Urinary bladder (tissue), 4 donors: ENCODE measurements at places on chromosomes 3 and 15.
A peak's percentile ranks its signal among the peaks of the same experiment; 100 is the strongest.

GRCh38 chr3:138673641-138674530, 65.3 kb downstream of the FAIM start:
- DNase-seq: no peak

DNA sequence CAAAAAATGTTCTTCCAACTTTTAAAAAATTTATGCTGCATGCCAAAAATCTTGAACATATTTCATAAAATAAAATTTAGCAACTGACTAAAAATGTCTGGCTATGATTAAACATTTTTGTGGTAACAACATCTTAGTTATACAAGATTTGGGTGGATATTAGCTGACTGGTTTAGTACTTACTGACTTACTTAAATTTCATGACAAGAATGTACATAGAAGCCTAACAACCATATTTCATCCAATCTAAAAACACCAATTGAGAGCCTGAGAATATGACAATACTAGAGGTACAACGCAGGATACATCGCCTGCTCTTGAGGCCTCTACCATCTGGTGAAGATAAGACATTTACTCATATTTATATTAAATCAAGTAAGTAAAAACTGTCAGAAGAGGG, 34.6 kb downstream of the GNB4 start:
- no peak for DNase-seq

GRCh38 chr15:80401456-80401855, 2.7 kb upstream of the ARNT2 start:
- no peak for DNase-seq

GRCh38 chr15:80970658-80971057, 19.0 kb downstream of the MESD start:
- DNase-seq: no peak

- DNase-seq: no peak
Observed at GRCh38 chr15:80533790-80534333, 129.7 kb downstream of the ARNT2 start.

- no peak for DNase-seq
Observed at GRCh38 chr15:75149867-75150709, 51.6 kb upstream of the C15orf39 start.

GRCh38 chr3:53318522-53318921, 28.8 kb downstream of the DCP1A start:
- no peak for DNase-seq

- no peak for DNase-seq
Observed at GRCh38 chr3:49410066-49410845, 1.5 kb downstream of the RHOA start.

DNA sequence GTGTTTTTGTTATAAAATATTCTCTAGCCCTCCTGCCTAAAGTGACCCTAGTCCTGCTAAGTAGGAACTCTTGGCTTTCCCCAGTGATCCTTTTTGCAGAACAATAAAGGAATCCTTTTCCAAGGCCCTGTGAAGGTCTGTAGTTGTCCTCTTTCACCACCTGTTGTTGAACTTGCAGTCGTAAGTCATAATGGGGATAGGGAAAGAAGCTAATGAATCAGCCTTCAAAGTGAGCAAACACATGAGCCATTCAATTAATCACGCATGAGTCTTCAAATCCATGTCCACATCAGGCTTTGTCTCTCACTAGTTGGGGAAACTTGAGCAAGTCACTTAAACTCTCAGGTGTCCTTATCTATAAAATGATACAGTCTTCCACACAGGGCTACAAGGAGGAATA, 27.6 kb downstream of the ZNF860 start:
- no peak for DNase-seq

DNA sequence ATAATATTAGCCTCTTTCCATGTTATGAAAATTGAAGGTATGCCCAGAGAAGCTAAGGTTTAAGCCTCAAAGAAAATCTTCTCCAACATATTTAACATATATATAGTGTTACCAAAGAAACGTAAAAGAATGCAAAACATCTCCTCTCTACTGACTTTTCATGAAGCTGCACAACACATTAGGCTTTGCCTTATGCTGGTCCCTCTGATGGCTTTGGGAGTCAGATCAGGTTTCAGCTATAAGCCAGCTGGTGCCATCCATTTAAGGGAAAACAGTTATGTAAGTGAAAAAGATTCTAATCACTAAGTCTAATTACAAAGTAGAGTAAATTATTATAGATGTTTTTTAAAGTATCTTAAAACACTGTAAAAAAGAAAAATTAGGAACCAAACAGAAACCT, 410.5 kb downstream of the LSAMP start:
- no peak for DNase-seq

DNA sequence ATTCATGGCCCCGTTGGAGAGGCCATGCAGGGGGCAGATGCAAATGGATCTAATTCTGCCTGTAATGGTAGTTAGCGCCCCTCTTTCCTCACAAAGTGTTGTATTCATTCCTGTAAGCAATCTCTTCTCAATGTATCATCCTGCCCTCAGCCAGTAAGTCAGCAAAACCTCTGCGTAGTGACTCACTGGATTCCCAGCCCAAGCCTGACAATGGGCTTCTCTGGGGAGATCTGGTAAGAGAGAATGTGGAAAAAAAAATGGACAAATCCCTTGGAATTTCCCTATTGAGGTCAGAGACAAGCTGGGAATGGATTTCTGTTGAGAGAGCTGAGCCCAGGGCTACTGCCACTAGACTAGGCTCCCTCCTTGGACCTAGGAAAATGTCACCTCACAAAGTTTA, 25.4 kb downstream of the ADPGK start:
- no peak for DNase-seq

DNA sequence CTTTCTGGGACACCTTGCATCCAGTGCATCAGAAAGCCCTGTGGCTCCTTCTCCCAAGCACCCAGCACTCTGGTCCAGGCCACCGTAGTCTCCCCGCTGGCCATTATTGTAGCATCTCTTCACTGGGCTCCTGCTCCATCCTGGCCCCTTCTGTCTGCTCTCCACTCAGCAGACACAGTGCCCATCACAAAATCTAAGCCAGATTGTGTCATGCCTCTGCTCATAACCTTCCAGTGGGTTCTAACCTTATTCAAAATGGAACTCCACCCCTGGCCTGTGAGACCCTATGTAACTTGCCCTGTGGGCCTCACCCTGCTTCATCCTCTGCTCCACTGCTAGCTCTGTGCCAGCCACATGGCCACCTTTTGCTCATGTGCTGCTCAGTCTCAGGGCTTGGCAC, 31.7 kb upstream of the PRR23E start:
- no peak for DNase-seq

DNA sequence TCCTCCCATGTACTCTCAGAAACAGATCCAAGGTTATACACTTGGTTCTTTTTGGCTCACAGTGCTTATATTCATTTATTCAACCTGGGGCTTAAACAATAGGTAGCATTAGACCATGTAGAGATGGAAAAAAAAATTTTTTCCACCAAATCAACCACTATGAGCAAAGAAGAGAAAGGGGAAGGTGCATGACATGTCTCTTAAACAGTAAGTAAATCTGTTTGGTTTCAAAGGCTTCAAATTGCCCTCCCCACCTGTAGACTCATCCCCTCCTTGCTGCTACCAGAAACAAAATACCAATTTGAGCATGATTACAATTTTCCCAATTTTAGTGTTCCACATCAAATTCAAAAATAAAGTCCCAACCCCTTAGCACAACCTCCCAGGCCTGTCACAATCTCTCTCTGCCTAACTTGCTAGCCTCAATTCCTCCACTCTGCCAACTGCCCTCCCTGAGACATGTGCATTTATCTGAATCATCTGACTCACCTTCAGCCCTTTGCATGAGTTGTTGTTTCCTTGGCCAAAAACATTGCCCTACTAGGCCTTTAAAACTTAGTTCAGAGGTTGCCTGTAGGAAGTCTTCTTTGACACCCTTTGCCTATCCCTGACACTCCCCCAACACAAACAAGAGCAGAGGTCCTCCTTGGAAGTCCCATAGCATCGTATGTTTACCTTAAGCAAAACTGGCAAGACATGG, 30.3 kb upstream of the TSC22D2 start:
- no peak for DNase-seq

GRCh38 chr3:126414406-126414805, 19.7 kb downstream of the CFAP100 start:
- DNase-seq: no peak

DNA sequence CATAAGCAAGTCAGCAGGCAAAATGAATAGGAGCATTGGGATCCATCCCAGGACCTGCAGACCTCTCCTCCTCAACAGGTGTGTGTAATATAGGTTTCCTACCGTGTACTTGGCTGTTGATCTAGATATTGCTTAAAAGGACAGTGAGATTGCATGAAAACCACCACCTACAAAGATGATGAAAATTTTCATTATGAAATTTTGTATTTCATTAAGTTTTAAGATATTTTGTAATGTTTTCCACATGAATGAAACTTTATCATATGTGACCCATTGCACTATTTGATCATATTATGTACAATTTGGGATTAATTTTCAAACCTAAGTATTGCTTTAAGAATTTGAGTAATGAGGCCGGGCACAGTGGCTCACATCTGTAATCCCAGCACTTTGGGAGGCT, 94.3 kb upstream of the TRPM1 start:
- DNase-seq: no peak

DNA sequence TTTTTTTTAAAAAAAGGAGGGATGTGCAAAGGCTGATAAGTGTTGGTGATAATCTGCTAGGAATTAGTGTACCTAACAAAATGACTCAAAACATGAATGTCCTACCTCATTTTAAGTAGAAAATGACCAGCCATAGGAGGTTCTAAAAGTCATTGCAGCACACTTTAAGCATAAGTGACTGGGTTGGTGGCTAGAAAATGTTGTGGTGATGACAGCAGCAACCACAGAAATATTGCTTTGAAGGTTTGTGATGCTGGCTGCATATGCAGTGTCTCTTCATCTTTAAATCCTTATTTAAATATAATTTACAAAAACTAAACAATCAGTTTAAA, 55.2 kb downstream of the CMSS1 start:
- DNase-seq: no peak

- DNase-seq: no peak
Observed at GRCh38 chr3:99471353-99472323, 166.8 kb upstream of the COL8A1 start.

DNA sequence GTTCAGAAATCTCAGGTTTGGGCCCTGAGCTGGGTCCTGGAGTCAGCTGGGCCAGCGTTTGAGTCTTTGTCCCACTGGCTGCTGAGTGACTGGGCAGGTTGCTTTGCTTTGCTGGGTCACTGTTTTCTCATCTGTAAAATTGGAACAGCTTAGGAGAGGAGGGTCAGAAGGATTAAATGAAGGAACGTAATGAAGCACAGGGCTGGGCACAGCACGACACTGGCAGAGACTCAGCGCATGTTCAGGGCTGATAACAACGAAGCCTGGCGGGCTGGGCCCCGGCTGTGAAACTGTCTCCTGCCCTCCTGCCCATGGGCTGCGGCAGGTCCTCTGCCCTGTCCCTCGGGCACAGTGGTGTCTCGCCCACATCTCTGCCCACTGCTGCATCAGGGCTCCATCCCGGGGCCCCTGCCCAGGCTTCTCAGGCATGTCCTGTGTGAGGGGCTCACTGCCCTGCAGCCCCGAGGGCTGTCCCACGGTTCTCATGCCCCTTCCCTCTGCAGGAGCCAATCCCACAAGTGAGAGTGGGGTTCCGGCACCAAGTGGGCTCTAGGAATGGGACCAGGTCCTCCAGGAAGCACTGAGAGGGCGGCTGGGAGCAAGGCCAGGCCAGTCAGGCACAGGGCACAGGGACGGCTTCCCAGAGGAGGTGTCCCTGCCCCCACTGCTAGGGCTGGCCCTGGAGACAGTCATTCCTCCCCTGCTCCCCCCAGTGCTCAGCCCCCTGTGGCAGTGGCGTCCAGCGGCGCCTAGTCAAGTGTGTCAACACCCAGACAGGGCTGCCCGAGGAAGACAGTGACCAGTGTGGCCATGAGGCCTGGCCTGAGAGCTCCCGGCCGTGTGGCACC, 88.0 kb downstream of the TBC1D2B start:
- no peak for DNase-seq

DNA sequence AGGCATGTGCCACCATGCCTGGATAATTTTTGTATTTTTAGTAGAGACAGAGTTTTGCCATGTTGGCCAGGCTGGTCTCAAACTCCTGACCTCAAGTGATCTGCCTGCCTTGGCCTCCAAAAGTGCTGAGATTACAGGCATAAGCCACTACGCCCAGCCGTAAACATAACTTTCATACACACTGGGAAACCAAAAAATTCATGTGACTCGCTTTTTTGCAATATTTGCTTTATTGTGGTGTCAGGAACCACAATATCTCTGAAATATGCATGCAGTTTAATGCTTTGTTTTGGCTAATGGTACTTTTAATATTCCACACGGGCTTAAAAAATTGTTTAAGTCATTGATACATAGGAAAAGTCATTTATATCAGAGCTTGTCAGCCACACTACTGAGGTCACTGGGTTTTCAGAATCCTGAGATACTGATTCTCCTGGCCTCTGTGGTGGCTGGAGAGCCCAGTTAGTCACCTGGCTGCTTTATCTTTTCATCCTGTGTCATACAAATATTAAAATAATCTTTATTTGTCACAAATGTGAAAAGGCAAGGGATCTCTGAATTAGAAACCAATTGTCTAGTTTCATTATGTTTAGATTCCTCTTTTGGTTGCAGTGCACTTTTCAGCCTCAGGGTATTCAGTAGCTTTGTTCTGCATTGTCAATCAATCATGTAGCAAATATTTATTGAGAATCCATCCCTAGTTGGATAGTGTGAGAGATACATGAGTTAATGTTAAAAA, 10.0 kb downstream of the TMEM62 start:
- DNase-seq: no peak

GRCh38 chr15:75982468-75982867, 29.8 kb downstream of the NRG4 start:
- DNase-seq: no peak

DNA sequence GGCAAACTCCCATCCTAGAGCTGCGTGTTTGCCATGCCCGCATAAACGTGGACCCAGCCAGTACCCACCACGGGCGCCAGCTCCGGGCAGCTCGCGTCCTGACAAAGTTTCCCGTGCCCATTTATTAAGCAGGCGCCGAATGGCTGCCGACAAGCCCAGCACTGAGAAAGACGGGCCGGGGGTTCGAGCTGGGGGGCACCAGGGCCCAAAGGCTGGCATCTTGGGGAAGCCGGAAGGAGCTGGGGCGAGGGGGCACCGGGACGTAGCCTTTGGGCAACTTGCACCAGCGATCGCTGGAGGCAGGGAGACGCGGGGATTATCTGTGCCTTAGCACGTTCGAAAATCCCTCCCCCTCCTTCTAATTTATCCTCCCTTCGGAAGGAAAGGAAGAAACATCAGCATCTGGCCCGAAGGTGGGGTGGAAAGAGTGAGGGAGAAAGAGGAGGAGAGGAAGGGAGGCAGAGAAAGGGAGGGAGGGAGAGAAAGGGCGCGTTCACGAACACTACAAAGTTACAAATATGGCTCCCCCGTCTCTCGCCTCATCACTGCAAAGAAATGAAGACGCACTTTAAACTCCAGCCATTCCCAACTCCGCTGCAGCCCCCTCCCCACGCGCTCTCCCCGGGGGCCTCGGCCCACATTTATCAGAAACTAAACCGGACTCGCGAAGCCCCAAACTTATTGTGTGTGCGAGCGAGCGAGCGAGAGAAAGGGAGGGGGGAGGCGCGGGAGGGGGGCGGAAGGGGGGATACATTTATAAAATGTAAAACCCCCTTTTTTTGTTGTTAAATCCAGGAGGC, 1.0 kb downstream of the ANP32A start:
- peak; percentile 72 for DNase-seq
